ENCODE measurements at places on chromosomes 5 and 9. TPM values are rescaled to one million over a fixed set of nuclear protein-coding genes. Genes with fewer than 3 reads are reported as not detected.

The CCL27 gene
- not detected for total RNA-seq

DNA sequence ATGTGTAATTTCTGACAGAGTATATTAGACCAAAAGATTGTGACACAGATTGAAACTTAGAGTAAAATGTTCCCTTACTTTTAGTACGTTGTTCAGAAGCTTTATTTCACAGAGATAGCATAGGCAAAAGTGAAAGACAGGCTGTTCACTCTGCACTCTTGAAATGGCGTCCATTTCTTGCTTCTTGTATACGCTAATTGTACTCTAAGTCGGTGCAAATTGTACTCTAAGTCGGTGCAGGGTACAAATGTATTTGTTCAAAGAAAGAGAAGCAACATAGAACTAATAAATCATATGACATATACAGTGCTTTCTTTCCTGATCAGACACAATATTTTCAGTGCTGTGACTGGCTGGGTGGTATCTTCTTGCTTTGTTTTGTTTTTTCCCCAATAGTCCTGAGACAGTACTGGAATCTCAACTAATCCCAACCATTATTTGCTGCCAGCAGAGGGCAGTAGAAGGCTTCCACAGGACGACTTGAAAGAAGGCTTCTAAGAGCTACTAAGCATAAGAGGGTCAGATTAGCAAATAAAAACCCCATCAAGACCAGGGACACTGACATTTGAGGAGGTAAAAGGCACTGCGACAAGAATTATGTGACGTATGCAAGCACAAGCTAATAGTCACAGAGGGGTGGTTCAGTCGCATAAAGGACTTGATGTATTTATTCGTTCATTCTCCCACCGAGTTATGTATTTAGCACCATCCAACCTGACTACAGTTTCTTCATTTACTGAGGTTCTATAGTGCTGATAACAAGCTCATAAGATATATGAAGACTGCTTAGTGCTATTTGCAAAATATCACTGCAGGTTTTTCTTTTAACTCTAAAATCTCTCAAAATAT, 831.8 kb downstream of the TAF11L14 start:
- H3K4me1 ChIP-seq: no peaks in the 10 kb centered on the region
- no peak overlapping the region for H3K27ac ChIP-seq
- H3K4me3 ChIP-seq: no peak overlapping the region

DNA sequence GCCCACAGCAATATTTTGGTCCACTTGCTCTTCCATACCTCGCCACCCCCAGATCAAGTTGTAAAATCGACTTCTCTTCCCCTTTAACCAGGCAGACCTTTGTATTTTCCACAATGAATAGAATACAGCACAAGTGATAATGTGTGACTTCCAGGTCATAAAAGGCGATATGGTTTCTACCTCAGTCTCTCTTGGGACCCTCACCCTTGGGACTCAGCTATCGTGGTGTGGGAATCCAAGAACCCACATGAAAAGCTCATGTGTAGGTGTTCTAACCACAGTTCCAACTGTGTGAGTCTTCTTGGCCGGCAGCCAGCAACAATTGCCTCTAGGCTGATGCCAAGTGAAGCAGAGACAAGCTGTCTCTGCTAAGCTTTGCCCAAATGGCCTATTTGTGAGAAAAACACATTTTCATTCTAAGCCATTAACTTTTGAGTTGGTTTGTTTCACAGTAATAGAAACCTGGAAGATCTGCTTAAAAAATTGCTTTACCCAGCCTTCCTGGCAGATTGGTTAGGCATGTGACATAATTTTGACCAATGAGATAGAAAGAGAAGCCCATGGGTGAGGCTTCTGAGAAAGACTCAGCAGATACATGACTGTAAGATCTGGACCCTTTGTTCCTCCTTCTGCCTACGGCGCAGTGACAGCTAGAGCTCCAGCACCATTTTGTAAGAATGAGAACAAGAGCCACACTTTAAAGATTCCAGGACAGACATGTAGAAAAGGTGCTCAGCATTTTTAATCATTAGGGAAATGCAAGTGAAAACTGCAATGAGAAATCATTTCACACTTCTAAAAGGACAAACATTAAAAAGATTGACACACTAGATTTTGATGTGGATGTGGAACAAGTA, 18.3 kb upstream of the MLLT3 start:
- DNase-seq: peak; percentile 82
- no peaks in the 10 kb centered on the region for H3K36me3 ChIP-seq
- H3K27me3 ChIP-seq: peaks cover 3% of the 10 kb centered on the region
- peak overlapping the region; percentile 43 for H3K27ac ChIP-seq

DNA sequence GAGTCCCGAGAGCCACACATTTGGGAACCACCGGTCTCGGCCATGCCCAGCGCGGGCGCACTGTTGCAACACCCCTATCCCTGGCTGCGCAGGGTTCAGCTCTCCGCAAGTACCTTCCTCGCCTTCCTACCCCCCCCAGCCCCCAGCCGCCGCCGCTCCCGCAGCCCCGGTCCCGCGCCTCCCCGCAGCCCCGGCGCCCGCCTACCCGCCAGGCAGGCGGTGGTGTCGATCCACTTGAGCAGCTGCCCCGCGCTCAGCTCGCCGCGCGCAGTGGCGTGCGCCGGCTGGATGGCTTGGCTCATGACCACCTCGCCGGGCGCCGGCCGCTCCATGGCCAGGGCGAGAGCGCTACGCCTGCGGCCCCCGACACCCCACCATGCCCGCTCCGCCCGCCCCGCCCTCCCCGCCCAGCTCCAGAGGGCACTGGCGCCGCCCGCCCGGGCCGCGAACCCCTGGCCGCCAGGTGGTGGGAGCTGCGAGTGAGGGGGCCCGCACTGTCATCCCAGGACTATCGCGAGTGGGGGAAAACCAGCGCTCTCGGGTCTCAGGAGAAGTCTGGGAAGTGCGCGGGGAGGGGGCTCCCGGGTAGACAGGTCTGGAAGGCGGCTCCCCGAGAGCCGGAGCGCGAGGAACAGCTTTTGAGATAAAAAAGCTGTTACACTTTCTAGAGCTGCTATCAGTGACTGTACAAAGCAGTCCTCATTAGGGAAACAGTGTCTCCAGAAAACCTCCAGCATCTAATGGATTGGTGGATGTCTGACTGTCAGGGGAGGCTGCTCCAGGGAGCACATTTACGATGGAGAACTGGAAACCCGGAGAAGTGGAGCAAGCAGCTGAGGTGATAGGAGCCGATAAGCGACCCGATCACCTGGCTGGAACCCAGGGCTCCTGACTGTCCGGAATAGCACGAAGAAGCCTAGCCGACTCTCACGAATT, at the start of gene ACOT12:
Gene ACOT12 (minus strand): TSS at position 352 of the 936 bp plus-strand sequence. CDS start 20 bp downstream, at position 332.
- no peaks in the 10 kb centered on the region for H3K4me1 ChIP-seq
- no peak for DNase-seq
- no peaks in the 10 kb centered on the region for H3K36me3 ChIP-seq
- peak within 1 kb of the TSS; percentile 40 for H3K4me3 ChIP-seq
- no peak within 1 kb of the TSS for H3K27ac ChIP-seq
- H3K27me3 ChIP-seq: peaks cover 34% of the 10 kb centered on the region

All from T-cell (primary cell).